ENCODE measurements at places on chromosomes 16 and 17.

- no peak for DNase-seq
These were observed 258.2 kb upstream of the TNRC6C start for GRCh38 chr17:77700165-77700881.

GRCh38 chr16:58855291-58855863 lies 121.3 kb upstream of the GOT2 start:
- no peak for DNase-seq

- no peak for DNase-seq
These were observed 6.8 kb downstream of the LAT start for GRCh38 chr16:28991687-28992086.

DNA sequence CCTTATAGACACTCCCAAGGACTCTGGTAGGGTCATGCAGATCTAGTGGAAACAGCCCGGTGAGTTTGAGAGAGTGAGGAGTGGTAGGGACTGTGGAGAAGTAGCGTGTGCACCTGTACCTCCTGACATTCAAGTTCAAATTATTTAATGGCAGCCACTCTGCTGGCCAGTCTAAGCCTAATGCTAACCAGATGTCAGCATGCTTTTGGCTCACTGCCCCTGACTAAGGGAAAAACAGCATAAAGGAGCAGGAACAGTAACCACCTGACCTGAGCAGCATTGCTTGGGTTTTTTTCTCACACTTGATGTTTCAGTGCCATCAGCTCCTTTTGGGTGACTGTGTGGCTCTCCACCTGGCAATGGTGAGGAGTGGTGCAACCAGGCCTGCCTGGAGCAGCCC lies 23.8 kb upstream of the SLC12A3 start:
- no peak for DNase-seq

GRCh38 chr17:67733449-67733848 lies 15.7 kb downstream of the NOL11 start:
- no peak for DNase-seq

All from GM10248 (cell line).